T-helper 1 cell (primary cell): ENCODE measurements at places on chromosomes 5 and 9.

GRCh38 chr9:36407122-36407723 lies 7.2 kb upstream of the RNF38 start:
- peak; percentile 22 for DNase-seq

DNA sequence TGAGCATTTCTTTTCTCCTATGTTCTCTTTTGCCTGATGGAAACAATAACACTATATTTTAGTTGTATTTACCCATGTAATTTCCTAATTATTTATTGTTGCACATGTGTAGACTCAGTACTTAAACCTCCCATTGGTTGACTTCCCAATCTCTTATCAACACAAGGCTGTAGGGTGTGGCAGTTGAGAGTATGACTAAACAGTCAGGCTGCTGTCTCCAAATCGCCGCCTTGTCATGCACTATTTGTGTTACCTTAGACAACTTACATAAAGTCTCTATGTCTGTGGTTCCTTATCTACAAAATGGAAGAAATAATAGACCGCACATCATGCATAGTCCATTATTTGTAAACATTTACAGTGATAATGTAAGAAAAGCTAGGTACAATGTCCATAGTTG lies 68.9 kb upstream of the EFNA5 start:
- no peak for DNase-seq

GRCh38 chr9:18012170-18012569 lies 433.3 kb downstream of the SH3GL2 start:
- DNase-seq, result no peak

DNA sequence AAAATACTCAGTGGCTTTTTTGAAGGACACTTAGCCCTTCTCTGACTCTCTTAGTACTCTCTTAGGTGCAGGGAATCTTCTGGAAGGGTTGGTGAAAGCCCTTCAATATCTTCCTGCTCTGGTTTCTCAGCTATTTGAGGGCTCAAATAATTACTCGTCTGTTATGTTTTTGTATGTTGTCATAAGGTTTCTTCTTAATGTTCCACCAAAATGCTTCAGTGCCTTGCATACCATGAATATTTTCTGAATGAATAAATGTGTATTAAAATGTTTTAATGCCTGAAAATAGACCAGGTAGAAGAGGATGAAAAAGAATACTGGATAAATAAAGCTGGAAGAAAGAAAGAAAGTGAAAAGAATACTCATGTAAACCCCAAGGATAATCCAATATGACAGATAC lies 124.3 kb downstream of the STK32A start:
- DNase-seq, result no peak

DNA sequence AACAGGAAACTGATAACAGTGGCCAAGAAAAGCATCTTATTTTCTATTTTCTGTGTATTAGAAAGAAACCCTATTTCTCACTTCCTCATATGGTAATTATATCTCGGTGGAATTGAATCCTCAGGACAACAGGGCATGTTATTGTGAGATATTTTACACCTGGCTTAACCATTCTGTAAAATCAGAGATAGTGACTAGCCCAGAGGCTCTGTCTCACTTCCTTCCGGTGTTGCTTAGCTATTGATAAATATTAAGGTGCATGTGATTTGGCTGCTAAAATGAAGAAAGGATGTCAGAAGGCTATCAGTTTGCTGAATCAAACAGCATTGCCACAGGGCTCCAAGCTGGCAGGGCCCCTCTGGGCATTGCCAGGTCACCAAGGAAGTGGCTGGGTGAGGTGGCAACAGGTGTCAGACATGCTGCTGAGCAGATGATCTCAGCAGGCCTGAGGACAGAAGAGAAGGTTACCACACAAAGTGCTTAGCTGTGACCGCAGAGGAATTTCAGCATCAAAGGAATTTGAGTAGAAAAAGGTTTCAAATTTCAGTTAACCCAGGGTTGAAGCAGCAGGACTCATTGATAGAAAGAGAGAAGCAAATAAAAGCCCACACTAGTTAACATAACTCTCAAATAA lies 330.7 kb downstream of the PDE4D start:
- DNase-seq, result no peak

DNA sequence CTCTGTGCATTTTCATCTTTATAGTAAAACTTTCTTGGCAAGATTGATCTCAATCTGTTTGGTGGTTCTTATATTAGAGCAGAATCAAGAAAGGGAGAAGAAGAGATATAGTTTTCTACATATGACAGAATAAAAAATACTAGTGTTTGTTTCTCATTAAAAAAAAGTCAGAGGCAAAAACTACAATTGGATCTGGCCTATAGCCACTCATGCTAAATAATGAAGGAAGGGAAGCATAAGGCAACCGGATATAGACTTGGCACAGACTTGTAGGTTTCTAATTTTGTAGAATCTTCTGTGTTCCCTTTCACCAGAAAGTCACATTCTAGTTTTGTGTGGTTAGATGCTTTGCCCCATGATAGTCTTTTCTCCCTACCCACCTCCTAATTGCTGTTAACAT lies 306.2 kb downstream of the PIK3R1 start:
- no peak for DNase-seq

DNA sequence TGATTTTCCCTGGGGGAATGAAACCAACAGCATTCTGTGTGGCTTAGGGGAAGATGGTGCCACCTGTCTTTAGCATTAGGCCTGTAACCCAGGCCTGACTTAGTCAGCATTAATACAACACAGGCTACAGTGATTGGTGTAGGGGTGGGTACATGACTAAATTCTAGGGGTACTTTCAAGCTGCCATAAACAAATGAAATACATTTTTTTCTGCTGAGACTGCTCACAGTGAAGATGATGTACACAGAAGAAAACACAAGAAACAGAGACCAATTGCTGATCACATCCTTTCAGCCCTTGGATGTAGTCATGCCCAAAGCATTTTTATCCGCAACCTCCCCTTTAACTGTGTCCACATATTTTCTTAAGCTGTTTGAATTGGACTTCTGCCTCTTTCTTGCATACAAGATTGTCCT lies 527.2 kb downstream of the KCTD16 start:
- DNase-seq, result no peak

- no peak for DNase-seq
Measured at GRCh38 chr5:116359592-116359991, 215.0 kb downstream of the SEMA6A start.

DNA sequence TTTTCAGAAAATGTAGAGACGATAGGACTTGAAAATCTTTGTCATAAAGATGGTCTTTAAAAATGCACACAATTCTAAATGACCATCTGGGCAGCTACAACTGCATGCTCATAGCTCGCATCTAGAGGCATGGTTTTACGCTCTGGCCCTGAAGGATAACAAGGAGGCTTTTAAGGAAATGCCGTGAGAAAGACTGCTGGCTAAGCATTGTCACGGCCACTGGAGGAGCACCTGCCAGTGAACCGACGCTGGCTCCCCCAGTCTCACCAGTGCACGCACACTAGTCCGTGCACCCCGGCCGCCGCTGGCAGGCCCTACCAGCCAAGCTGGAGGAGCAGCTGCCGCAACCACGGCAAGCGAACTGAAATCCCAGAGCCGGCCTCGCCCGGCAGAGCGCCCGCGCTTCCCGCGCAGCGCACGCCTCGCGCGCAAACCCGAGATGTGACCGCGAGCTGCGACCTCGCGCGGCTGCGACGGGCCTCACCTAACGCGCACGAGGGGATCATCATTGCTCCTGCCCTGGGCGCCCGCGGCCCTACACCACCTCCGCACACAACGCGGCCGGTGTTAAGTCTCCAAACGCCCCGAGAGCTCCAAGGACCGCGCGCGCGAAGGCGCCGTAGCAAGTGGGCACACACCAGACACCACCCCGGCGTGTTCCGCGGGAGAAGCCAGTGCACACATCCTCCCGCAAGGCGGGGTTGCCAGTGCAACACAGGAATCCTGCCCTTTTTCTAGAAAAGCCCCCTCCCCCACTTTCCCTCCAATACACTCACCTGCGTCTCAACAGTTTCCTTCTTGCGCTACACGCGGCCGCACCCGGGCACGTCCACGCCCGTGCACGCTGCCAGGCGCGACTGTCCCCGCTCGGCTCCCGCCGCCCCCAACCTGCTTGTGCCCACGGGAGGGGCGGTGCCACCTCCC lies 5.3 kb downstream of the ELAVL2 start:
- DNase-seq, result no peak

- no peak for DNase-seq
Measured at GRCh38 chr9:6449645-6450044, 36.6 kb downstream of the UHRF2 start.

DNA sequence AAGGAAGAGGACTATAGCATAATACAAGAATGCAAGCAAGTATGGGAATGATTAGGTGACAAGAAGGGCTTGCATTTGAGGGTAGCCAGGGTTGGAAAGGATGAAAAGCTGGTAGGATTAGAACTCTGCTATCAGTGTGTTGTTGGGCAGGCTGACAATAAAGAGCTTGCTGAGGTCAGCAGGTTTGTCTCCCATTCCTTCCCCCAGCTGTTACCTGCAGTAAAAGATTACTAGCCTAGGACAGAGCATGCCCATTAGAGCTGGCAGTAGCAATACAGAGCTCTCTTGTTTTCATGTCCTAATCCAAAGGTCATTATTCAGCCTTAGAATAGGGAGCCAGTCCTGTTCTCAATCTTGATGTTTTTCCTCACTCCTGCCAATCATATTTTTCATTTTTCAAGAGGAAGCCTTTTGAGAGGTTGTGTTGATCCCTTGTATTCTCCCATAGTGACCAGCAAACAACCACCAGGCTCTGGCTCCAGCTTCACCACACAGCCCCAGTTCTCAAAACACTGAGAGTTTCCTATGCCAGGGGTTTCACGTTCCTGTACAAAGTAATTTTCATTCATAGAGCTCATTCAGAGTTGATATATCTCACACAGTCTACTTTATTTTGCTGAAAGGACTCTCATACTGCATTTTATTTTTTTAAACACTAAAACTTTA lies 71.7 kb downstream of the OR2K2 start:
- DNase-seq, result no peak

DNA sequence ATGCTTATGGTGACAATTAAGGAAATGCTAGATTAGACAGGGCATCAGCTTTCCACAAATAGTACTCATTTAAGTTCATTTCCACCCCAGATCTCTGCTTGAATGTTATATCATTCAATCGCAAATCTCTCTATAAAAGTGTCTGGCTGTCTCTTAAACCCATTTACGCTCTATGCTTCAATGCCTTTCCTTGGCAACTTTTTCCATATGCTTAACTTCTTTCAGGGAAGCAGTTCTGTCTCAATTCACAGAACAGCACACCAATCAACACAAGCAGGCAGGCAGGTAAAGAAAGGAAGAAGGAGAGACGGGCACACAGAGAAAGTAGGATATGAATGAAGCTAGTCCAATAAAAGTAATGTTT lies 243.1 kb downstream of the DENND1A start:
- no peak for DNase-seq

DNA sequence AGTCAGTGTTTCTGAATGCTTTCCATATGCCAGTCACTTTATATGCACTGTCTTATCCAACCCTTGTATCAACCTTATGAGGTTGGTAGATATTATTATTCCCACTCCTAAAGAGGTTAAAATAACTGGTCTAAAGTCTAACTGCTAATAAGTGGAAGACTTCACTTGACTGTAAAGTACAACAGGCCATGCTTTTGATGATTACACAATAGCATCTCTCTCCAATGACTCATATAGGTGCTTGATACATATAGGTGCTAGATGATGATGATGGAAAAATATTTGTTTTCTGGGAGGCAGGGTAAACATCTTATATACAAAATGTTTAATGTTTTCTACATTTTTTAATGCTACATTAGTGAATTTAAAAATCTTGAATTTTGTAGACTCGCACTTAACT lies 75.9 kb upstream of the NR3C1 start:
- DNase-seq, result no peak

- no peak for DNase-seq
Measured at GRCh38 chr9:107992271-107992670, 502.7 kb upstream of the KLF4 start.

GRCh38 chr9:127004946-127005769 lies 90.6 kb downstream of the RALGPS1 start:
- peak; percentile 31 for DNase-seq

- no peak for DNase-seq
Measured at GRCh38 chr5:11518676-11519075, 385.6 kb downstream of the CTNND2 start.

GRCh38 chr9:84789463-84789830 lies 119.9 kb downstream of the NTRK2 start:
- no peak for DNase-seq

DNA sequence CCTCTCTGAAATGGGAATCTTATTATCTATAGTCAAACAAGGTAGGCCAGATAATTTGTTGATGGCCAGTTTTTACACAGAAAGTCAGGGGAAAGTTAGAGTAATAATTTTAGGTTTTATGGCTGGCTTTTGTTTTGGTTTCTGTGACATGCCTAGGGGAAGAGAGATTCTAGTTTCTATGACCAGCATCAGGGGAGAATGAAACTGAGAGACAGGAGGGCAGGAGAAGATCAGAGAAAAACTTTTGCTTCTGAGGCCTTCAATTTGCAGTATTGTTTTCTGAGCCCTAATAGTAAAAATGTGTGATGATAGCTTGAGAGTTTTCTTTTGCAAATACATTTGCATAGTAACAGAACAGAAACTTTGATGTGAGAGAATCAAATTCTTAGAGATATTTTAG lies 564.3 kb downstream of the ZNF608 start:
- DNase-seq, result no peak

DNA sequence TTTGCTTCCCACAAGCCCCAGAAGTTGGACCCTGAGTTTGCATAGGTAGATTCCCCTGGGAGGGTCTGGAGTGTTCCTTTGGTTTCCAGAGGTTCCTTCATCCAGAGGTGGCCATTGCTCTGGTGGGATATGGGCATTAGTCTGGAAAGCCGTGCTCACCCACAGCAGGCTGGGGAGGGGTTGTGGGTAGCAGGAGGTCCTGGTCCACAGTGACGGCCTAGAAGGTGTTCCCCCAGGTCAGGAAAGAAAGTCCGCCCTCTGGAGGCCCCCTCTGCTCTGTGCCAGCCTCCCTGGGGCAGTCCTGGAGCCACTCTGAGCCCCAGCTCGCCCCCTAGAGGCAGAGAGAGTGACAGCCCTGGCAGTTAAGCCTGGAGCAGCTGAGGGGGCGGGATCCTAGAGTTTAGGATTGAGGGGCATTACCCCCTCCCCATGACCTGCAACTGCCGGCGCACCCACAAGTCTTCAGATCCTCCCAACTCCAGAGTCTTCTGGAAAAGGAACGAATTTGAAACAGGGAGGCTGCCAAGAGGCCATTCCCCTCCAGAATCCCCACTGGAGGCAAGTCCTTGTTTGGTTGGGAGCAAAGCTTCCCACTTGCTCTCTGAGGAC lies 36.8 kb downstream of the NDST1 start:
- DNase-seq, result peak; percentile 32

- no peak for DNase-seq
Measured at GRCh38 chr5:139960723-139961383, 82.2 kb downstream of the NRG2 start.

DNA sequence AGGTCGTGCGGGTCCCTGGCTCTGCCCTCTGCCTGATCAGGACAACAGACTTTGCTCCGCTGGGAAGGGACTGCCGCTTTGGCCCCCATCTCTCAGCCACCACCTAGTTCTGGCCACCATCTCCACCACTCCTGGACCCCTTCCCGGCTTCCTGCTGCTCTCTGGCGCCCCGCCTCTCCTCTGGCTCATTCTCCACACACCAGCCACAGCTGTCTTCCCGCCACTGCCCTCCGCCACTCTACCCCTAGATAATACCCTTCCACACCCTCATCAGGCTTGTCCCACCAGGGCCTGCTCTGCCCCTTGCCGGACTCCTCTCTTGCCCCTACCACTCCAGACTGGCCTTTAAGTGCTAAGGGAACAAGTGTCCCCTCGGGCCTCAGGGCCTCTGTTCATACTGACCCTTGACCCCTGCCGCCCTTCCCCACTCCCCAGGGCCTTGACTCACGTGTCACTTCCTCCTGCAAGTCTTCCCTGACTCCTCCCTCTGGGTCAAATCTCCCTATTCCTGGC lies 3.0 kb upstream of the CDX1 start:
- DNase-seq, result no peak
